ENCODE measurements at places on chromosomes 3 and 15.

- no peak for DNase-seq
Measured at GRCh38 chr15:45155739-45156138, 25.9 kb downstream of the DUOX1 start.

DNA sequence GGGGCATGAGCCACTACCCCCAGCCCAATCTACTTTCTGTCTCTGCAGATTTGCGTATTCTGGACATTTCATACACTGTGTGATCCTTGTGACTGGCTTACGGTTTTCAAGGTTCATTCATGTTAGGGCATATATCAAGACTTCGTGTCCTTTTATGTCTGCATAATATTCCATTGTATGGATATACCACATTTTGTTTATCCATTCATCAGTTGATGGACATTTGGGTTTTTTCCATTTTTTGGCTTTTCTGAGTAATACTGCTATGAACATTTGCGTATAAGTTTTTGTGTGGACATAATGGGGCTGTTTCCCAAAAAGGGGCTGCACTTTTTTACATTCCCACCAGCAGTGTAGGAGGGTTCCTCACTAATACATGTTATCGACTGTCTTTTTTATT lies 106.6 kb downstream of the PDE8A start:
- DNase-seq: no peak

DNA sequence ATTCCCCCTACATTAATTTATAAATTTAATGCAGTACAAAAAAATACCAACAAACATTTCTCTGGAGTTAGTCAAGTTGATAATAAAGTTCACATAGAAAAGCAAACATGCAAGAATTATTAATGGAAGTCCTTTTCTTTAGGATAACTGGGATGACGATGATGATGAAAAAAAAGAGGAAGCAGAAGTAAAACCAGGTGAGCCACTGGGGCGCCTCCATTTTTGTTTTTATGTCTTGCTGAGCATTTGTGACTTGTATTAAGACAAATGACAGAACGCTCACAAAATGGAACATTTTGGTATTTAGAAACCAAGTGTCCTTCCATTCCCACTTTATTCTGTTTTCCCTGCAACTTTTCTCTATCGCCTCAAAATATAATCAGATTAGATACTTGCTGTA lies 13.8 kb downstream of the EIF3J start:
- no peak for DNase-seq

- no peak for DNase-seq
Measured at GRCh38 chr3:175057401-175057800, 198.3 kb downstream of the NAALADL2 start.

DNA sequence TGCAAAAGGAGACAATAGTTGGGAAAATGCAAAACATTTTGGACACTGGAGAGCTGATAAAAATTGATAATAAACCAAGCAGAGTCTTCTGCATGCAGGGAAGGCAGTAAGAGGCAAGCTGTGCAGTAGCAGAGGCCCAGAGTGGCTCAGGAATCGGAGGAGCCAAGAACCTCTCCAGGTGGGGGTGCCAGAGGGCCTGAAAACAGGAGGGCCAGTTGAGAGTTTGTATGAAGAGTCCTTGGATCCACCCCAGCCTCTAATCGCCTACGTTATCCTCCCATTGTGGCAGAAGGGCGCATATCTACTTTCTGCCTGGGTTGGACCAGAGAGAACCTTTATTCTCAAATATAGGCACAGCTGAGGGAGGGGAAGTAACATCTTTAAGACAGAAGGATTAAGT lies 48.9 kb upstream of the RBP1 start:
- no peak for DNase-seq
